ENCODE measurements at places on chromosomes 6 and 20. TPM values are rescaled to one million over a fixed set of nuclear protein-coding genes. Genes with fewer than 3 reads are reported as not detected.

Gene MLIP
- 11.5 TPM for total RNA-seq

GRCh38 chr6:48213076-48213788 lies 102.2 kb upstream of the PTCHD4 start:
- no peak for DNase-seq

Gene IL22RA2
- total RNA-seq: 2.2 TPM

DNA sequence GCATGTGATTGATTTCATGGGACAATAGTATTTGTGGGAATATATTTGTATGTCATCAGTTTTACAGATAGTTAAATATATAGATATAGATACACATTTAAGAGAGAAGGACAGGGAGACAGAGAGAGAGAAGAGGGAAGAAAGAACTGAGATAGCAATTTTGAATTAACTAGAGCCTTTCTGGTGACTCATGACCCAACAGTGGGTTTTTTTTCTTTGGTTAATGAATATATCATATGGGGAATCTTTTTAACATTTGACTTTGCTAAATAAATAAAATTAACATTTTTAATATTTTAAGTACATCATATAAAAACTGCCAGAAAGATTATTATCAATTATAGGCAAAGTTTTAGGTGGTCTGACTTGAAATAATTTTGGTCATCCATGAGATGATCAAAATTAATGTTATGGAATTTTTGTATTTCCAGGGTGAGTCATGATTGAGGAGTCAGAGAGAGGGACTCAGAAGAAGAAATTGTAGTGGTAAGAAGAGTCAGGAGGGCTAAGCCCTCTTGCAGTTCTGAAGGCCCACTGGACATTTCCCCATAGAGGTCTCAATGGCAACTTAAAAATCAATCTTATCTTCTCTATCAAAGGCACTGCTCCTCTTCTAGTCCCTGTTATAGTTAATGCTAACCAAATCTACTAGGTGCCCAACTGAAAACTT lies 508.1 kb upstream of the MAP3K7 start:
- no peak for DNase-seq

DNA sequence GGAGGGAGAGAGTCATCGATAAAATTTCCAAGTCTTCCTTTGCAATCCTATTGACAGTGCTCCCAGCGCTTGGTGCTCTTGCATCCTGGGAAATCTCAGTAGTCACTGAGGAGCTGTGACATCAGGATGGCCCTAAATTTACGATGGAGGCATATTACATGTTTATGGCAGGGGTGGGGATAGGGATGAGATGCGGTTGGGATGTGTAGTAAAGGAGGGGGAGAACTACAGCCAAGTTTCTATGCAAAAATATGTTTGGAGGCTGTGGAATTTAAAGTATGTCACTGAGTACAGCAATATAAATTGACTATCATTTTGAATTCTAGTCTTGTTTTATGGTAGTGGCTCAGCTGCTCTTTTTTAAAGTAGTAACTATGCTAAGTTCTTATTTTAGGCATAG lies 544.9 kb downstream of the PKHD1 start:
- no peak for DNase-seq

- DNase-seq: peak; percentile 78
Observed at GRCh38 chr6:24504649-24505586, 10.1 kb downstream of the ALDH5A1 start.

Gene LRRC1
- 18.4 TPM for total RNA-seq

DNA sequence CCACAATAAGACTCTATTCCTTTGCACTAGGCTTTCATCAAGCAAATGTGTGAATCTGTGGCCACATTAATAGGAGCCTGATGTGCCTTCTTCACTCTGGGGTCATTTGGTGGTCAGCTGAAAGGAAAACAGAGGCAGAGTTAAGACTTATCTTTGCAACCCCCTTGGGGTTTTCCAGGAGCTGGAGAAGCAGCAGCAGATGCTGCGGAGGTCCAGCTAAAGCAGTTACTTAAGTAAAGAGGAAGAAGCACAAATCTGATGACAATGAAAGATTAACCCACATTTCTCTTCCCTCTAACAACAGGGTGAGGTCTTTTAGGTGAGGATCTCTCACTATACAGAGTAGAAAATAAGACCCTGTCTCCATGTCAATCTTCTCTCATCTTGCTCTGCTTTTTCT lies 45.4 kb upstream of the QKI start:
- no peak for DNase-seq

Gene VSX1
- total RNA-seq: 0.10 TPM

DNA sequence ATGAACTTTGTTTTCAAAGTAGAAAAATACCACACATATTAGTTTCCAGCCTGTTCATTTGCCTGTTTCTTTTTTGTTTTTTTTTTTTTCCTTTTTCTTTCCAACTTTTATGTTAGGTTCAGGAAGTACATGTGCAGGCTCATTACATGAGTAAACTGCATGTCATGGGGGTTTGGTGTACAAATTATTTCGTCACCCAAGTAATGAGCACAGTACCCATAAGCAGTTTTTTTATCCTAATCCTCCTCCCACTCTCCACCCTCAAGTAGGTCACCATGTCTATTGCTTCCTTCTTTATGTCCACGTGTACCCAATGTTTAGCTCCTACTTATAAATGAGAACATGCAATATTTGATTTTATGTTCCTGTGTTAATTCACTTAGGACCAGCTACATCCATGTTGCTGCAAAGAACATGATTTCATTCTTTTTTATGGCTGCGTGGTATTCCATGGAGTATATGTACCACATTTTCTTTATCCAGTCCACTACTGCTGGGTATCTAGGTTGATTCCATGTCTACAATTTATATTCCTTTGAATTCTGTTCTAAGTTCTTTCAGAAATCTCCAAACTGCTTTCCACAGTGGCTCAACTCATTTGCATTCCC lies 31.8 kb downstream of the SNX14 start:
- no peak for DNase-seq

Gene RNF39
- 4.0 TPM for total RNA-seq

Gene LPA
- not detected for total RNA-seq

Gene ZKSCAN3
- total RNA-seq: 4.7 TPM

GRCh38 chr6:152697634-152698033 lies at the start of gene MYCT1:
Gene MYCT1, plus strand, starts transcription at chr6:152697897. Its CDS starts 6 bp downstream, at chr6:152697903.
- no peak for DNase-seq

DNA sequence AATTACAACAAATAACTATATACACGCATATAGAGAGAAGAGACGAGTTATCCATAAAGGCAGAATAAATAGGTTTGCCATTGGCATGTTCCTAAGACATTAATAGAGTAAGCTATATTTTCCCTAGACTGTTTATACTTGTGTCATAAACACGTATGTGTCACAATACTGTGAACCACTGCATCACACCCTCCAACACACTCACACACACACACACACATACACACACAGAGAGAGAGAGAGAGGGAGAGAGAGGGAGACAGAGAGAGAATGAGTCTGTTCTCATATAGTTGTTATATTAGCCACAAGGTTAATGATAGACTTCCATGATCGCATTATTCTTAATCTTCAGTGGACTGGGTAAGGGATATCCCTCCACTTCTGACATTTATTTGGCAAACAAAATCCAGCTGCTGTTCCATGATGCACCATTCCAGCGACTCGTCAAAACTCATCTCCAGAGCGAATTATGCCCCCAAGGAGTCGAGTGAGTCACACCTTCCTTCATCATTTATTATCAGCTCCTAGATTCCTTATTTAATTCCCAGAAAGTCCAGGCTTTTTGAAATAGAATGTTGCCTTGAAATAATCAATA lies 82.8 kb upstream of the HIVEP1 start:
- no peak for DNase-seq

DNA sequence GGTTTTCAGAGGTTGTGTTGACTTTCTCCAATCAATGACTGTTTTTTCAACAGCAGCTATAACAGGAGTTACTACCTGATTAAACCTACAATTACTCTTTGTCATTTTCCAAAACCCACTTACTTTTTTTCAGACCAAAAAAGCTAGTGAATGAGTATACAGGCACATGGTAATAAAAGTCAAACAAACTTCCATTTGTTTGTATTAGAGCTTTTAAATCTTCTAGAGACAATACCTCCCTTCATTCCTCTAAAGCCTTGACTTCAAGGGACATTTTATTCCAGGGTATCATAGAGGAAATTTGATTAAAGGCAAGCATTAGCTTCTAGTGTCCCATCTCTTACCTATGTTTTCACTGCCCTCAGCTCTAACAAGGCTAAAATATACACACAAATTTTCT lies 52.7 kb downstream of the IL22RA2 start:
- no peak for DNase-seq

Gene STMND1
- total RNA-seq: not detected

Gene C6orf52
- not detected for total RNA-seq

DNA sequence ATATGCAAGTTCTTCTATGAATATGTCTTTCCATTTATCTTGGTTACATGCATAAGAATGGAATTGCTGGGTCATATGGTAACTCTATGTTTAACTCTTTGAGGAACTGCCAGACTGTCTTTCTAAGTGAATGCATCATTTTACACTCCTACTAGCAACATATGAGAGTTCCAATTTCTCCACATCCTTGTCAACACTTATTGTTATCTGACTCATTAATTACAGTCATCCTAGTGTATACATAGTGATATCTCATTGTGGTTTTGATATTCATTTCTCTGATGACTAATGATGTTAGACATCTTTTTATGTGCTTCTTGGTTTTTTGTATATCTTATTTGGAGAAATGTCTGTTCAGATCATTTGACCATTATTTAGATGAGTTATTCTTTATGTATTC lies 96.7 kb upstream of the LAMP5 start:
- no peak for DNase-seq

DNA sequence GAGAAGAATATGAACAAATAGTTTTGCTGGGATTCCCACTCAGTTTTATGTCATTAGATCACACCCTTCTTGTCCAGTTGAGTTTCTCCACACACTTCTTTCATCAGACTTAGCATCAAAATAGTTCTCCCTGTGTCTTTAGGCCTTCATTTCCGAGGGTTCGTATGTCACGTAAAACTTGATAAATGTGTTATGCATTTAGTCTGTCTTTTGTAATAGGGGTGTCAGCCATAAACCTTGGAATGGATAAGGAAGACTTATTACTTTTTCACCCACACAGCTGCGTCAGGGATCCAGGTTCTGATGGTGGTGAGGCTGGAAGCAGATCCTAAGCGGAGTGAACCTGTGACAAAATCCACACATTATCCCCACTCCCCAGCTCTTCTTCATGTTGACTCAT lies 246.8 kb downstream of the CD83 start:
- DNase-seq: no peak

Data from skin of body (tissue), 3 donors.